ENCODE measurements at places on chromosomes 3 and 15.

DNA sequence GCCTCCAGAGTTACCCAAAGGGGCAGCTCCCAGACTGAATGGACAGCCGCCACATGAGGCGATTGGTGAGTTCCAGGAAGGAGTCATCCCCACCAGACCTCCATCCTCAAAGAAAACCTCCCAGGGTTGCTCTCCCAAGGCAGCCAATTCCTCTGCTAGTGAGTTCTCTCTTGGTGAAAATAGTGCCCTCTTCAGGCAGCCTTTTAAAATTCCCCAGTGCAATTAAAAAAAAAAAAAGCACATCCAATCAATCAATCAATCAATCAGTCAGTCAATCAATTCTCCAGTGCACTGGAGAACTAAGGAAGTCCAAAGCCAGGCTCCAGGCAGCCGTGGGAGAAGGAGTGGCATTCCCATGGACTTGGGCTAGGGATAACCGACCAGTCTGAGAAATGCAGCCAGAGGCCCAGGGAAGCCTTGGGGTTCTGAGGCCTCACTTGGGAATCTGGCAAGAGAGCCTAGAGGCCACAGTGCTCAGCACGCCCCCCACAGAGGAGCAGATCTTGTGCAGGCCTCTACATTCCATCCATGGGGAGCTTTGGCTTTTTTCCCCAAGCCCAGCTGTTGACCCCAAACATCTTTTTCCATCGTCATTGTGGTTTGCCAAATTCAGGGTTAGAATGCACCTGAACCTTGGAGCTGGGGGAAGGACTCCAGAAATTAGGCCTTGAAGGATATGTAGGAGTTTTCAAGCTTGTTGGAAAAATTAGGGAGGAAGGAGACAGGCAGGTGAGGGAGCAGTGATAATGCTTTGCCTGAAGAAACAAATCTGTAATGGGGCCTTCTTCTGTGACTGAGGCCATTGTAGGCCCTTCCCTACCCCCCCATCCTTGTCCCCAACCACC lies 4.8 kb downstream of the PAQR5 start:
- no peak for DNase-seq

GRCh38 chr3:128383316-128384235 lies 83.1 kb downstream of the DNAJB8 start:
- peak; percentile 87 for DNase-seq

DNA sequence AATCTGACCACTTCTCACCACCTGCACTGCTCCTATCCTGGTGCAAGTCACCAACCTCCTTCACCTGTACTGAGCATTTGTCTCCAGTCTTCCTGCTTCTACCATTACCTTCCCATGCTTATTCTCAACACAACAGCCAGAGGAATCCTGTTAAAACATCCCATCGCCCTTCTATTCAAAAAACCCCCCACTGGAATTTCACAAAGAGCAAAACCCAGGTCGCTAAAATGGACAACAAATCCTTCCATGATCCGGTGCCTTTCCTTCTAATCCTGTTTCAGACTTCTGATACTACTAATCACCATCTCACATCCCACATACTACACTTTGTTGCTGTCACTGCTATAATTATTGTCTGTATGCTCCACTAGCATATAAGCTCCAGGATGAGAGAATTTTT lies 85.2 kb downstream of the ERC2 start:
- DNase-seq, result no peak

- no peak for DNase-seq
These were observed 10.1 kb downstream of the SCN10A start for GRCh38 chr3:38805765-38806386.

DNA sequence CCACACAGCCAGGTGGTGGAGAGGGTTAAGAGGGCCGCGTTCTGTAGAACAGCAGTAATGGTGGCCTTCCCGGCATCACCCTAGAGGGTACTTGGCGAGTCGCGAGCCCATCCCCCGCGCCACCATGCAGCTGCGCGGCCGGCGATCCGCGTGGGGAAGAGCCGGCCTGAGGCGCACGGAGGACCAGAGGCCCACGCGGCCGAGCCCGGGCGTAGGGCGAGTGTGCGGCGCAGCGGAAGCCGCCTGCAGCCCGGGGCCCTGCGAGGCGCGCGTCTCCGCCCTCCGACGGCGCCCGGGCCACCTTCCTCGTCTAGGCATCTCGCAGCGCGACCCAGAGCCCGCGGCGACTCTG lies 423 bp downstream of the TKT start:
- no peak for DNase-seq

- DNase-seq, result peak; percentile 75
These were observed 51.6 kb upstream of the SMAD6 start for GRCh38 chr15:66650433-66650832.

DNA sequence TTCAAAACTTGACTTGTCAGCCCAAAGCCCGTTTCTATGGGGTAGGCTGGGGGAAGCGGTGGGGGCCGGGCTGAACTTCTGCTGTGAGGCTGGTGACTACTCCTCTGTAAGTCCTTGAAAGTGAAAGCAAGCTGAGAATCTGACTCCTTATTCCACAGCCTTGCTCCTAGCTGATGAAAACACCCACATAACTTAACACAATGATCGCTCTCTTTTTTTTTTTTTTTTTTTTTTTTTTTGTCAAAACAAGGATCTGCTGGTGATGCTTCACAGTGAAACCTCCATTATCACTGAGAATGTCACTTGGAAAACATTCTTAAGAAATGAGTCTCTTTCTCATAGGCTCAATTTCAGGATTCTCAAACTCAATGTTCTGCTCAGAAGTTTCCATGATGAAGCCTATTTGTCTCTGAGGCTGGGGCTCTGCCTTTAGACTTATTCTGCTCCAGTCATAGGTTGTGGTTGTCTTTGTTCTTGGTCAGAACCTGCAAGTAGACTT lies 31.4 kb upstream of the TKT start:
- DNase-seq, result no peak

GRCh38 chr3:190746986-190747385 lies 115.5 kb downstream of the GMNC start:
- DNase-seq, result no peak

DNA sequence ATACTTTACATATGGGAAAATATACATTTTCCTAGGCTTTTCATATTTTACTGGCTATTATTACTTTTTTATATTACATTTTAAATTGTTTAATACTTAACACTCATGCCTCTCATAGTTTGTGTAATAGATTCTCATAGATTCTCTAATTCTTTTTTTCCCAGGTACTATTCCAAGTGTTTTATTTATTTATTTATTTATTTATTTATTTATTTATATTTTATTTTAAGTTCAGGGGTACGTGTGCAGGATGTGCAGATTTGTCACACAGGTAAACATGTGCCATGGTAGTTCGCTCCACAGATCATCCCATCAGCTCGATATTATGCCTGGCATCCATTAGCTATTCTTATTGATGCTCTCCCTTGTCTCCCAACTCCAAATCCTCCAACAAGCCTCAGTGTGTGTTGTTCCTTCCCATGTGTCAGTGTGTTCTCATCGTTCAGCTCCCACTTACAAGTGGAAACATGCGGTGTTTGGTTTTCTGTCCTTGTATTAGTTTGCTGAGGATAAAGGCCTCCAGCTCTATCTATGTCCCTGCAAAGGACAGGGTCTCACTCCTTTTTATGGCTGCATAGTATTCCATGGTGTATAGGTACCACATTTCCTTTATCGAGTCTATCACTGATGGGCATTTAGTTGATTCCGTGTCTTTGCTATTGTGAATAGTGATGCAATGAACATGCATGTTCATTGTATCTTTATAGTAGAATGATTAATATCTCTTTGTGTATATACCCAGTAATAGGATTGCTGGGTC lies 205.4 kb upstream of the P2RY1 start:
- DNase-seq, result no peak

DNA sequence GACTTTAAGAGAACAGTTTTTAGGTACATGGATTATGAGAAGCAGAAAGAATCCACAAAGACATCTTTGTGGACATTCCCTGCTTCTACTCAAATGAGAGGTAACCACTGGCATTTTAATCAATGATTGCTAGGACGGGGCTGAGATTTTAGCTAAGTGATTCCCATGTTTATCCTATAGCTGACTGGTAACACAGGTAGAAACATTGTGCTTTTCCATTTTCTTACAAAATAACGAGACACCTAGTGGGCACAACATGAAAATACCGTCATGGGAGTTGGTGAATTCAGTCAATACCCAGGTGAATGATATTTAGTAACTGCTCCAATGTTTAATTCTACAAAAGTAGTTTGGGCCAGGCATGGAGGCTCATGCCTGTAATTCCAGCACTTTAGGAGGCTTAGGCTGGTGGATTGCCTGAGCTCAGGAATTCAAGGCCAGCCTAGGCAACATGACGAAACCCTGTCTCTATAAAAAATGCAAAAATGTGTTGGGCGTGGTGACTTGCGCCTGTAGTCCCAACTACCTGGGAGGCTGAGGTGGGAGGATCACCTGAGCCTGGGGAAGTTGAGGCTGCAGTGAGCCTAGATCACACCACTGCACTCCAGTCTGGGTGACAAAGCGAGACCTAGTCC lies 37.2 kb upstream of the DENND4A start:
- no peak for DNase-seq
